ENCODE measurements at places on chromosomes 6 and 20. TPM values are rescaled to one million over a fixed set of nuclear protein-coding genes. Genes with fewer than 3 reads are reported as not detected.

Gene SNAP25
- 0.35 TPM for total RNA-seq

Gene TNF
- 7.8 TPM for total RNA-seq

Gene CALHM5
- total RNA-seq, result 0.40 TPM

Gene BPIFB2
- not detected for total RNA-seq

Gene LY6G6F
- total RNA-seq, result not detected

Gene BAK1
- total RNA-seq, result 59.2 TPM

Gene DEFB132
- total RNA-seq, result not detected

Gene TMC2
- not detected for total RNA-seq

Gene TBCC
- 59.6 TPM for total RNA-seq

Gene LRRN4
- total RNA-seq, result 113 TPM

Gene GSTA4
- 16.3 TPM for total RNA-seq

Gene TPX2
- 7.2 TPM for total RNA-seq

GRCh38 chr6:143293523-143293922, 157.0 kb downstream of the ADAT2 start:
- no peak for DNase-seq

- DNase-seq, result peak; percentile 93
These were observed 74.1 kb upstream of the SLC4A11 start for GRCh38 chr20:3312940-3313682.

- no peak for DNase-seq
These were observed 218.1 kb downstream of the LRFN2 start for GRCh38 chr6:40369042-40369441.

DNA sequence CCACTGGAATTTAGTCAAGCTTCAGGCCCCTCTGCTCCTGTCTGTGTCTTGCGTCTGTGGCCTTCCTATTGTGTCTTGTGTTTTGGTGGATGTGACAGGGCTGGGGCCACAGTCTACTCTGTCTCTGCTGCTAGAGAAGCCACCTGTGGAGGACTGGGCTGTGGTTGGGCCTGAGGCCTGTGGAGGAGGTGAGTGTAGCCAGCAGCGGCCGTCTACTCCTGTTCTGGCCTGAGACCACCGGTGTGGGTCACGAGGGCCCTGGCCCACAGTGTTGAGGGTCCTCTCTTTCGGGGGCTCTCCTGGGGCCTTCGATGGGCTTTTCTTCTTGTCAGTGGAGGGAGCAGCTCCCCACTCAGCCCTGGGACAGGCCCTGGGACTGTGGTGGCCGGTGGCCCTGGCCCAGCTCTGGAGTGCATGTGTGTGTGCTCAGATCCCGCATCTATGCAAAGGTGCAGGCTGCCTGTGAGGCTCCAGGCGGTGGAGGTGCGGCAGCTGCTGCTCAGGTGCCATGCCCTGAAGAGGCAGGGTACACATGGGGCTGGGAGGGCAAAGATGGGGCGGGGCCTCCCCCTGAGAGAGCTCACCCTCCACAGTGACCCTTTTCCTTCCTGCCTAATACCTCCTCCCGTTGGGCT, 20.8 kb downstream of the SDCBP2 start:
- DNase-seq, result no peak

DNA sequence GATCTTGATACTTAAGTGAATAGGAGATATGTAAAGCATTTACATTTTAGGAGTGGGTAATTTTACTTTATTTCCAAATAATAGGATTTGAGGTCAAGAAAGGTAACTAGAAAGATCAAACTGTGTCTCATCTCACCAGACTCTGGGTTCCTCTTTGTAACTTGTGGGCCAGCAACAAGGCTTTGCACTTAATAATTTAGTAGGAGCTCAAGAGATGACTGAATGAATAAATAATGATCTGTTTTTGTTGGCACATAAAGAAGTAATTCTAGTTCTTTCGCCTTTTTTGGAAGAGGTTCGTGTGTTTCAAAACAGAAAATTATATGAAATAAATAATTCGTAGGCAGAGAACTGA, 67.4 kb upstream of the FABP7 start:
- no peak for DNase-seq

- DNase-seq, result no peak
These were observed 37.6 kb downstream of the HMGN3 start for GRCh38 chr6:79196912-79197311.

DNA sequence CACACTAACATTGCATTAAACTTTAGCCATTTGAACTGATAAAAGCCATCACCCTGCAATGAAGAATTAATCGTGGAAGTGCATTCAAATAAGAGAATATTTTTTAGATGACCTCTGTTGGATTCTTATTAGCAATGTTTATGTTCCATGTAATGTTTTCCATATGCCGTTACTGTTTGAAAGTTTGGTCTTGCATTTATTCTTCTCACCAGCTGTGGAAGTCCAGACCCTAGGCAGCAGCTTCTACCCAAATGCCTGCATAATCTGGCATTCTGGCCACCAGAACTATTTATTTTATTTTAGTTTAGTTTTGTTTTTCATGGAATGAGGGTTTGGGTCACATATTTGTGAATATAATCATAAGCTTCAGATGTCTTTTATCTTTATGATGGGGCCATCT, 140.4 kb downstream of the SAMD5 start:
- no peak for DNase-seq

GRCh38 chr20:11808841-11809240, 108.9 kb upstream of the BTBD3 start:
- no peak for DNase-seq

DNA sequence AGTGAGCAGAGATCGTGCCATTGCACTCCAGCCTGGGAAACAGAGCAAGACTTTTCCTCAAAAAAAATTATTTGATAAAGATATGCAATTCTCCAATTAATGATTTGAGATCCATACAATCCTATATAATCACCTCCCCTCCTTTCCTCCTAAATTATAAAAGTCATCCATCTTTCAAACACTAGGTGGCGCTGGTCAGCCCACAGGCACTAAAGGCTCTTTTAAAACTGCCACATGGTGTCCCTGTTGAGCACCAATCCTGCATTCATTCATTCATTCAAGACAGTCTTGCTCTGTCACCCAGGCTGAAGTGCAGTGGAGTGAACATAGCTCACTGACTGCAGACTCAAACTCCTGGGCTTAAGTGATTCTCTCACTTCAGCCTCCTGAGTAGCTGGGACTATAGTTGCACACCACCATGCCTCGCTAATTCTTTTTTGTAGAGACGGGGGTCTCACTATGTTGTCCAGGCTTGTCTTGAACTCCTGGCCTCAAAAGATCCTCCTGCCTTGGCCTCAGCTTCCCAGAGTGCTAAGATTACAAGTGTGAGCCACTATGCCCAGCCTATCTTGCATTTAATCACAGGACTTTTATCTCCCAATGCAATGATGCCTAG, 58.7 kb upstream of the SLC2A12 start:
- peak; percentile 69 for DNase-seq

- DNase-seq, result peak; percentile 96
These were observed 561.3 kb upstream of the JAG1 start for GRCh38 chr20:11235058-11235457.

DNA sequence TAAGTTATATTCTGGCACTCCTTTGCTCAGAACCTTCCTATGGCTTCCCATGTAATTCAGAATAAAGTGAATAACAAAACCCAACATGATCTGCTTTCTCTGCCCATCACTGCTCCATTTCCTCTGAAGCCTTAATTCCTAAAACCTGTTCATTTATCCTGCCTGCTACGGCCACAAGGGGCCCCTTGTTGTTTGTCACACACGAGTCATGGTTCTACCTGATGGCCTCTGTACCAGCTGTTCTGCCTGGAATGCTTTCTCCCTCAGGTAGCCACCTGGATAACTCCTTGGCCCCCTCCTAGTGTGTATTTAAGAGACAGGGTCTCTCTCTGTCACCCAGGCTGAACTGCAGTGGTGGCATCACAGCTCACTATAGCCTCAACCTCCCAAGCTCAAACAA, 26.8 kb downstream of the ERGIC3 start:
- DNase-seq, result peak; percentile 19

GRCh38 chr6:114007516-114007915, 36.6 kb upstream of the HDAC2 start:
- no peak for DNase-seq

DNA sequence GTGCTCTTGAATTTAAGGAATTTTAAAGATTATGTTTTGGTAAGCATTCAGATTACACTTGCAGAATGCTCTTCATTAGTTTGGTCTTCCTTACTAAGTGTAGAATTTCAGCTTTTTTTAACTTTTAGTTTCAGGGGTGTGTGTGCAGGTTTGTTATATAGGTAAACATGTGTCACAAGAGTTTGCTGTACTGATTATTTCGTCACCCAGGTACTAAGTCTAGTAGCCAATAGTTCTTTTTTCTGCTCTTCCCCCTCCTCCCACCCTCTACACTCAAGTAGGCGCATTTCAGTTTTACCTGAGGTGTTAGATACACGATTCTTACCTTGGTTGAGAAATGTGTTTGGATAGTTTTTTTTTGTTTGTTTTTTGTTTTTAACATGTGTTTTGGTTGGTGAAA, 68.3 kb downstream of the AFG1L start:
- no peak for DNase-seq

GRCh38 chr6:2055911-2056310, 189.5 kb downstream of the GMDS start:
- no peak for DNase-seq

- no peak for DNase-seq
These were observed at the start of gene PXDC1 for GRCh38 chr6:3751077-3751729. TSS of gene PXDC1 (minus strand) at chr6:3751713. CDS start at chr6:3751531, 182 bp downstream.

GRCh38 chr6:115945306-115945705, 115.4 kb downstream of the FRK start:
- DNase-seq, result peak; percentile 67

GRCh38 chr20:10802236-10802635, 128.4 kb upstream of the JAG1 start:
- peak; percentile 67 for DNase-seq

GRCh38 chr6:133632906-133633305, 256.0 kb upstream of the TCF21 start:
- no peak for DNase-seq

GRCh38 chr20:963795-964194, 38.3 kb downstream of the RSPO4 start:
- no peak for DNase-seq

GRCh38 chr6:40569162-40569910, 17.8 kb downstream of the LRFN2 start:
- DNase-seq, result no peak

GRCh38 chr20:3218307-3218988, 9.2 kb downstream of the ITPA start:
- DNase-seq, result no peak

DNA sequence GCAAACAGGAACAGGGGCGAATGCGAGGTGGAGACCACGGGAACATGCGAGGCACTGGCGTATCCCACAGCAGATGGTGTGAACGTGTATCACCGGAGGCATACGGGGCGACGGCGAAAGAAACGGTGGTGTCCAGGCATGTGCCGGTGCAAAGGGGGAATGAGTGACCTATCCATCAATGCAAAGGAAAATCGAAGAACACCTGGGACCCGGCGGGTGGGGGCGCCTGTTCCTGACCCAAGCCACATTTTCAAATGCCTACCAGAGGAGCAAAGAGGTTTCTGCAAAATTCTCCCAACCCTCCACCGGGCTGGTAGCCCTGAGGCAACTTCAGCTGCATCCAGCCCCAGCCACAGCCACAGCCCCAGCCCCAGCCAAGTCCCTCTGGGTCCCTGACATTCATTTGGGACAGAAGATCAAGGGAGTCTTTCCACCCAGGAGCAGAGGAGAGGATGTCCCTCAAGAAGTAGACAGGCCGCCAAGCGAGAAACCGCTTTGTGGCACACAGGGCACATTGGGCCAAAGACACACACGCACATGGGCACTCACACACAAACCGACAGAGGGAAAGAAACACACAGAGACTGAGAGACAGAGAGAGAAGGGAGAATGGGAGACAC, 164.0 kb upstream of the ZNF337 start:
- no peak for DNase-seq

- DNase-seq, result no peak
These were observed 621.9 kb upstream of the GJE1 start for GRCh38 chr6:141510803-141511202.

DNA sequence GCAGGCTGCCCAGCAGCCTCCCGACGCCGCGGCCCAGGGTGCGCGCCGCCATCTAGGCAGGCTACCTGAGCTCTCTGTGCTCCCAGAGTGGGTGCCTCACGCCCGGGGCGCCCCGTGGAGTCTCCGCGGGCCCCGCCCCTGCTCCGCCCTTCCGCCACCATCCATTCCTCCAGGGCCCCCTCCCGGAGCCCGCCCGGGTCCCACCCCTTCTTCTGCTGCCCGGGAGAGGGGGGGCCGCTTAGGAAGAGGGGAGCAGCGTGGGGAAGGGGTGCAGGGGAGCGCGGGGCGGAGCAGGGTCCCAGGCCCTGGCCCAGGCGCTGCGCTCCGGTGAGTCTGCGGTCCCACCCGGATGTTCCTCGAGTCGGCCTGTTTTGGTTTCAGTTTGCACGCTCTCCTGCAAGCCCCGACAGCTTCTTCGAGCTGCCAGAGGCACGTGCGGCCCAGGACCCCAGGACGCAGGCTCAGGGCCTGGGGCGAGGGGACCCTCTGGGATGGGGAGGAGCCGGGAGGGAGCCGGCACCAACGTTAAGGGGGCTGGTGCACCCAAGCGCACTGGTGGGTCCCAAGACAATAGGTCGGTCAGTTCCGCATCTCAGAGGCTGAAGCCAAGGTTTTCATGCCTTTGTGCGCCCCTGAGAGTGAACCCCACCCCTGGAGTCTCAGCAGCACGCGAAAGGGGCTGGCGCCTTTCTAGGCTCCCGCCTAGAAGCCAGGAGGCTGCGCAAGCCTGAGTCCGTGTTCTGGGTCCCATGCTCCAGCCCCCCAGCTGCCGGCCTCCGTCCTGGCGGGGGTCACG, at the start of gene ACSS1:
Gene ACSS1, minus strand, starts transcription at position 89 of the 796 bp plus-strand sequence. Its CDS starts 37 bp downstream, at position 52.
- no peak for DNase-seq

GRCh38 chr6:128124713-128125112, 223.9 kb upstream of the THEMIS start:
- DNase-seq, result peak; percentile 65

GRCh38 chr6:138318741-138319375, 58.8 kb upstream of the SMIM28 start:
- no peak for DNase-seq

DNA sequence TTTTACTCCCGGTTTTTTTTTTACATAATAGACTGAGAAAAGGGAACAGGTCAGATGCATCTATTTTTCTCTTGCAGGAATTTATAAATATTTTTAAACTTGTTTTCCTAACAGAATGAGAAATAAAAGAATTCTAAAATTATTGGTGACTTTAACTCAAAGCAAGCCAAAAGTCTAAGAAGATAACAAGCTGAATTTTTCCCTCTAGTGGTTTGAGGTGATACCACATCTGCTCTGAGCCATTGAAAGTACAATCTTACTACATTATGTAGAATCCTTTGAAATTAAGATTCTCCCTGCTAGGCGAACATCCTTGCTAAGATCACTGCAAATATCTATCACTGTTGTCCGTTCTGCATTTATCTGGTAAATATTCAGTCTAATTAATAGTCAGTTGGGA, 10.7 kb upstream of the STMND1 start:
- DNase-seq, result no peak
